A172 (cell line): ENCODE measurements at places on chromosomes 12 and 14. TPM values are rescaled to one million over a fixed set of nuclear protein-coding genes. Genes with fewer than 3 reads are reported as not detected.

The CCDC184 gene
- 0.29 TPM in 1 of 2 replicates, not detected in the other for total RNA-seq

The SLC48A1 gene
- total RNA-seq: 4.3 and 10.0 TPM in 2 replicates

The LRTM2 gene
- total RNA-seq: not detected in 2 replicates

The KIF5A gene
- 0.36 and 0.67 TPM in 2 replicates for total RNA-seq

The CD27 gene
- not detected in 2 replicates for total RNA-seq

The ARL1 gene
- total RNA-seq: 76.1 and 81.4 TPM in 2 replicates

The PTPRQ gene
- total RNA-seq: 0.02 and 0.12 TPM in 2 replicates

The BICDL1 gene
- 0.38 and 1.2 TPM in 2 replicates for total RNA-seq

The GRIP1 gene
- not detected in 2 replicates for total RNA-seq

DNA sequence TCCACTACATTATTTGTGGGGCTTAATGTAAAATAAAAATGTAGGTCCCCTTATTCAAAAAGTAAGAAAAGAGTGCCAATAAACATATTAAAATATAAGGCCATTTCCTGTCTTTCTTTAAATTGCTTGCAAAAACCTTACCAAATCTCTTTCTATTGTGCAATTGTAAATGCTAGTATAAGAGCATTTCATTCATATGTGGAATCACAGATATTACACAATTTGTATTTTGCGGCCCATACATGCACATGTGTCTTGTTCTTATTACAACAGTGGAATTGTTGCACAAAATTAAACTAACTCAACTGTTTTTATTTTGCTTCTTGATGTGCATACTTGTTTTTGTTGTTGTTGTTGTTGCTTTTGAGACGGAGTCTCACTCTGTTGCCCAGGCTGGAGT lies 20.1 kb upstream of the CRADD start:
- DNase-seq: no peak

DNA sequence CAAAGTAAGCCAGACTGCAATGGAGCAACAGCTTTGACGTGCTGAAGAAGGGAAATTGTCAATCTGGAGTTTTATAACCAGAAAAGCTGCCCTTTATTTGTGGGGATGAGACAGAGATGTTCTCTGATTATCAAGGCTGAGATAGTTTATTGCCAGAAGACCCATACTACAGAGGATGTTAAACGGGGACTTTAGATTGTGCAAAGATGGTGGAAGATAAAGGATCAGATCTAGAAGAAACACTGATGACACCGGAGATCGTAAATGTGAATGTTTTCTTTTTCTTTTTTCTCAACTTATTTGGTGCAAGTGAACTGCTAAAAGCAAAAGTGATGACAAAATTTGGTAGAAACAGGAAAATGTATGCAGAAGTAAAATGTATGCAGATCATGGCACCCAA lies 178.3 kb upstream of the PLEKHG7 start:
- no peak for DNase-seq

DNA sequence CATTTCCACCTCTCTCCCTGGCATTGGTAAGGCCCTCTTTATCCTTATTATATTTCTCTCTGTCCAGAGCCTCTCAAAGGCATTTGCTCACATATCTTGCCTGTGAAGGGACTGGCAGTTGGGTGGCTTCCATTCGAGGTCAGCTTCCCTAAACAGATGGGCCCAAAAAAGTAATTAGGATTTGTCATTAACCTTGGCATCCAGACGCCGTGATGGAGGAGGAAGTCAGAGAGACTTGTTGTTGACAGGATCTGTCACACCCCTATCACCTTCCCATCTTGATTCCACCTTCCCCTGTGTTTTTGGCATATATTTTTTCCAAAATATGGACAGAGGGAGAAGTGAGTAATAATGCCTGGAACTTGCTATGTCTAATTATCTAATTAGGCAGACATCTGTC lies 54.0 kb upstream of the OAS1 start:
- DNase-seq: no peak

GRCh38 chr12:130177635-130178242 lies 15.5 kb downstream of the FZD10 start:
- no peak for DNase-seq

DNA sequence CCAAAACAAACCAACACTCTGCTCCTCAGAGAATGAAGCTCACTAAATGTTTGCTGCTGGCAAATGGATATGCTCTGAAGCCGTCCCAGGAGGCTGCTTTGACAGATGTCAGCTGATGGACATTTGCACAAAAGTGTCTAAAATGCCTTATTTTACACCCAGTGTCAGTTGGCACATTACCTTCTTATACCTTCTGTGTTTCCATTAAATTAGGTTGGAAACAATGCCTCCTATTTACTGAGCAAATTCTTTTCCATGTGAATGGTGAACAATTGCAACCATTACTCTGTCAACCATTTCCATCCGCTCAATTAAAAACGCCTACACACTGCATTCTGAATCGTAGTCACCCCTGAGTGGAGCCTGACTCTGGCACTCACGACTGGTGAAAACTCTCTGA lies 1679.9 kb upstream of the FLRT2 start:
- no peak for DNase-seq

GRCh38 chr14:90301122-90301521 lies 30.6 kb downstream of the NRDE2 start:
- DNase-seq: no peak

- no peak for DNase-seq
Measured at GRCh38 chr14:72610096-72610830, 283.6 kb downstream of the DPF3 start.

DNA sequence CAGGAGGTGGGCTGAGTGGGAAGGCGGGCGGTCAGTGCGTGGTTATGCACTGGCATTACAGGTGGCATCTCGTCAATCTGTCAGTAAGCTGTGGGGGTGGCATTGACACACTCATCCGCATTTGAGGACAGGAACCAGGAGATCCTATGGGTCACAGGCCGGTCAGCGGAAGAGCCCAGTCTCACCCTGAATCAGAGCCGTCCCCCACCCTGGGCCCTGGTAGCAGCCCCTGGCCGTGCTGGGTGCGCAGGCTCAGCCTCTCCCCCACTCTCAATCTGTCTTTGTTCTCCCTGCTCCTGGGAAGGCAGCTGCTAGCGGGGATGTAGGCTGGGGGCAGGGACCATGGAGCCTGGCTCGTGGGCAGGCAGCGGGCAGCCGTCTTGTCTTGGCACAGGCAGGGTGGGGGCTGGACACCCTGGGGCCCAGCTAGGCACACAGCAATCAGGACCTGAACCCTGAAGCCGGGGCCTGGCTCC lies 5.1 kb downstream of the INF2 start:
- peak; percentile 88 for DNase-seq

DNA sequence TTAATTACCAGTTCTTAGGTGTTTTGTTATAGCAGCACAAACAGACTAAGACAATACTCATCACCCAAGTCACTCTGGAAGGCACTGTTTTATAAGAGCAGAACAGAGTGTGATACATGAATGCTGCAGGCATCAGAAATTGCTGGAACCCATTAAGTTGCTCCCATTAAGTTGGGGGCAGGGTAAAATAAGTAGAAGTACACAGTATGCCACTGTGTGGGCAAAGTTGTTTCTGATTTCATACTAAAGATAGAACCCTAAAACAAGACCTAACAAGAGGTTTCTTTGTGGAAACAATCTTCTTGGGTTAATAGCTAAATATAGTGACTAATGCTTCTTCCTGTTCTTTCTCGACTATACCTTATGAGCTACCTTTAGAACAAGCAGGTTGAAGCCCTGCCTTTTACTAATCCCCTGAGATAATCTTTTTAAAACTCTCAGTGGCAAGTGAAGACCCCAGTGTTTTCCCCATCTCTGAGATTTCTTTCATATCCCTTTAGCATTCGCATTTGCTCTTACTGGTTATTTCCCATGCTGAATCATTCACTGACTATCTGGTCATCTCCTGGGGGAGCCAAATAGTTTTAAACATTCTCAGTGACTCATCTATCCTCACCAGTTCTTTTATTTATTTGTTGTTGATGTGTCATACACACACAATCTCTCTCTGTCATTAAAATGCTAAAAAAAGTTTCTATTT lies 52.3 kb downstream of the SOCS2 start:
- peak; percentile 99 for DNase-seq

DNA sequence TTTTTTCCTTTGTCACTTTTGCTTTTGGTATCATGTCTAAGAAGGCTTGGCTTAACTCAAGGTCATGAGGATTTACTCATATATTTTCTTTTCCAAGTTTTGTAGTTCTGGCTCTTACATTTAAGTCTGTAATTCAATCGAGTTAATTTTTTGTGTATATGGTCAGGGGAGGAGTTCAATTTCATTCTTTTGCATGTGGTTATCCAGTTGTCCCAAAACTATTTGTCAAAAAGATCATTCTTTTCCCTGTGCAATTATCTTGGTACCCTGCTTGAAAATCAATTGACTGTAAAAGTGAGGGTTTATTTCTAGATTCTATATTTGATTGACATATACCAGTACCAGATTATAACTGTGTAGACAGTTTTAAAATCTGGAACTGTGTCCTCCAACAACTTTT lies 10.2 kb downstream of the USP15 start:
- no peak for DNase-seq

DNA sequence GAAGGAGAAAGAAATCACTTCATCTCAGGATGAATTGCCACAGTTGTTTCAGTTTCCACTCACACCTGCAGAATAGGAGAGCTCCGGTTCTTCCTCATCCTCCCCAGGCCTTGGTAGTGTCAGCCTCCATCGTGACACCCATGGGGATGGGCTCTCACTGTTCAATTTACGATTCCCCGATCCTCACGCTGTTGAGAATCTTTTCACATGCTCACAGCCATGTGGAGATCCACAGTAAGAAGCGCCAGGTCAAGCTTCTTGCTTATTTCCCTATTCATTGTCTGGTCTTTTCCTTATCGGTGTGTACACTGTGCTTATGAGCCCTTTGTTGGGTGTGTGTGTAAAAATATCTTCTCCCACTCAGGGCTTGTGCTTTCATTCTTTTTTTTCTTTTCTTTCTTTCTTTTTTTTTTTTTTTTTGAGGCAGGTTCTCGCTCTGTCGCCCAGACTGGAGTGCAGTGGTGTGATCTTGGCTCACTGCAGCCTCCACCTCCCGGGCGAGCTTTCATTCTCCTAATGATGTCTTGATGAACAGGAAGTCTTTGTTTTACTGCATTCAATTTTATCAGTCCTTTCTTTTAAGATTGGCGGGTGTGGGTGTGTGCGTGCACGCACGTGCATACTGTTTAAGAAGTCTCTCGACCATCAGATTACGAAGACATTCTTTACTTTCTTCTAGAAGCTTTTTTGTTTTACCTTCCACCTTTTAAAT lies 21.5 kb downstream of the RIN3 start:
- no peak for DNase-seq

DNA sequence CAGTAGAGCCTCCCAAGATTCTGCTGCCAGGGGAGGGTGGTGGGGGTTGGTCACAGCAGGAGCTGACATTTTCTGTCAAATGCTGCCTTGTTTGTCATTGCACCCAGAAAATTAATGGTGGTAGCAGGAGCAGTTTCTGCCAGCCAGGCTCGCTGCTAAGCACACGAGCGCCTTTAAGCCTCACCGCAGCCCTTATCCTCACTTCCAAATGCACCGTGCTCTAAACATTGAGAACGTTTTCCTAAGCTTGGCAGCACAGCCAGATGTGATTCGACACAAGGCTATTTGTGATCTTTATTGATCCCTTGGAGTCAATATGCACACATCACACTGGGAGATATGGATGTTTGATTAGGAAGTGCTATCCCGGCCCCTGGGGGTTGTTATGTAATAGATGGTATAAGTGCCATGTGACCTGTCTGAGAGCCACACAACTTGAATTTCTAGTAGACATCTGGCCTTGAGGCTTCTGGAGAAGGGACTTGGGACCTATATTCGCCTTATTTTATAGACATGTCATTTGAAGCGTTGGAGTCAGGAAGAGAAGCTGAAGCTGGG lies 31.6 kb upstream of the BEGAIN start:
- DNase-seq: no peak

DNA sequence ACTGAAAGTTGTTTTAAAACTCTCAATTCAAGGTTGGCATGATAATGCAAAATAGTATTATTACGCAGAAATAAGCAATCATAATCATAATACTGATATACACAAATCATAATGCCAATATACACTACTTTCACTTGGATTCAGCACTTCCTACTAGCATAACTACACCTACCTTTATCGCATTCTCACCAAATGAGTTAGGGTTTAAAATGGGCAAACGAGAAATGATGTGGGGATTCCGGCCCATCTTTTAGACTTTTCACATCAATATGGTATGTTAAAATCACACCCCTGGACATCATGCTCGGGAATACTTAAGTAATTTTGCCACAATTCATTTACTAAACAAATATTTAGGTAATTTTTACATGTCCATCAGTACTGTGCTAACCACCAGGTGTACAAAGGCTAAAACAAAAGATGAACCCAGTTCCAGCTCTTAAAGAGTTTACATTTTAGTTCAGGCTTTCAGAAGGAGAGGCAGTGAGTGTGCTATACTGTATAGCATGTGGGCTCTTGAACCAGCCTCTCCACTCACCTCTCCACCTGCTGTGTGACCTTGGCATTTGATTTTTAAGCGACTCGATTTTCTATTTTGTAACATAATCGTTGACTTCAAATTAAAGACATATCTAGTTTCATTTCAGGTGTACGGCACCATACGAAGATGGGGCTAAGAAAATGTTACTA lies 1.1 kb upstream of the USP15 start:
- peak; percentile 10 for DNase-seq

DNA sequence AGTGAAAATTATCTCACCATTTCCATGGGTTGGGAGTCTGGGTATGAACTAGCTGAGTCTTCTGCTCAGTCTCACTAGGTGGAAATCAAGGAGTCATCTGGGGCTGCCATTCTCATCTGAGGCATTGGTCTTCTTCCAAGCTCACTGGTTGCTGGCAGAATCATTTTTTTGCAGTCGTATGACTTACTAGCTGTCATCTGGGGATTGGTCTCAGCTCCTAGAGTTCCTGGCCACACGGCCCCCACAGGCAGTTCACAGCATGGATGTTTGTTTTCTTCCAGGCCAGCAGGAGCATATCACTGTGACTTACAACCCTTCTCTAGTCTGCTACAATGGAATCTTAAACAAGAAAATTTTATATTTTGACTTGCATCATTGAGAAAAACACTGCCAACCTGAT lies 18.6 kb upstream of the OR10AD1 start:
- DNase-seq: no peak

- no peak for DNase-seq
Measured at GRCh38 chr14:69047255-69047654, 68.2 kb upstream of the ACTN1 start.

- no peak for DNase-seq
Measured at GRCh38 chr12:114762490-114763110, 78.6 kb upstream of the TBX3 start.

GRCh38 chr12:50110762-50111351 lies 1.2 kb upstream of the COX14 start:
- DNase-seq: peak; percentile 74

DNA sequence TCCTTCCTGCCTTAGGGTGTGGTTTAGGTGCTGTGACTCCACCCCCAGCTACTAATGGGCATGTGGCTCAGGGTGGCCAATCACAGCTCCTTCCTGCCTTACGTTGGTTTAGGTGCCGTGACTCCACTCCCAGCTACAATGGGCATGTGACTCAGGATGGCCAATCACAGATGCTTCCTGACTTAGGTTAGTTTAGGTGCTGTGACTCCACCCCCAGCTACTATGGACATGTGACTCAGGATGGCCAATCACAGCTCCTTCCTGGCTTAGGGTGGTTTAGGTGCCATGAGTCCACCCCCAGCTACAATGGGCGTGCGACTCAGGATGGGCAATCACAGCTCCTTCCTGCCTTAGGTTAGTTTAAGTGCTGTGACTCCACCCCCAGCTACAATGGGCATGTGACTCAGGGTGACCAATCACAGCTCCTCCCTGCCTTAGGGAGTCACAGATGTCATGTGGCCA lies 163.9 kb downstream of the TBX5 start:
- DNase-seq: peak; percentile 58
